ENCODE measurements at places on chromosomes 4 and X. TPM values are rescaled to one million over a fixed set of nuclear protein-coding genes. Genes with fewer than 3 reads are reported as not detected.

DNA sequence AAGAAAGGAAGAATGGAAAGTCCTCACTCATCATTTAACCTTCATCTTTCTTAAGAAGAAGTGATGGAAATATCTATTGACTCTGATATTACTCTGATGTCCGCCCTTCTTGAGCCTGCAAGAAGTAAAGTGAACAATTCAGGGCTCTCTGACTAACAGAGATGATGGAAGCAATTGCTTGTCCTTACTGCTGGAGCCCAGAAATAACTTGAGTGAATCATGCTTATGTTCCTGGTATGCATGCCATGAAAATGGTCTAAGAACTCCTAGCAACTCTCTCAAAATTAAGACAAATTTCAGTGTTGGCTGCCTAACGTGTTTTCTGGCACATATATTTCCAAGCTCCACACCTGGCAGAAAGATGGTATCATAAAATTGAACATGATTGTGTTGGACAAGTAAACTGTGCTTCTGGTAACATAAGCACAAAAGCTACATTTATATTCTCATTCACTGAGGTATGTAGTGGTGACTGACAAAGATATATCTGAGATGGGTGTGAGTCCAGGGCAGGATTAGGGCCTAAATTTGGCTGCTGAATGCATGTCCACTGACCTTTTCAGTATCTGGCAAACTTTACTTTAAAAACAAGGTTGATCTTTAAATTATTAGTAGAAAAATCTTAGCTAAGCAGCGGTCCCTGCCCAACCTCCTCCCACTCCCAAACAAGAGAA lies 109.2 kb upstream of the OTUD4 start:
- DNase-seq: no peak

GRCh38 chr4:113781439-113782040 lies 20.0 kb upstream of the CAMK2D start:
- DNase-seq: no peak

DNA sequence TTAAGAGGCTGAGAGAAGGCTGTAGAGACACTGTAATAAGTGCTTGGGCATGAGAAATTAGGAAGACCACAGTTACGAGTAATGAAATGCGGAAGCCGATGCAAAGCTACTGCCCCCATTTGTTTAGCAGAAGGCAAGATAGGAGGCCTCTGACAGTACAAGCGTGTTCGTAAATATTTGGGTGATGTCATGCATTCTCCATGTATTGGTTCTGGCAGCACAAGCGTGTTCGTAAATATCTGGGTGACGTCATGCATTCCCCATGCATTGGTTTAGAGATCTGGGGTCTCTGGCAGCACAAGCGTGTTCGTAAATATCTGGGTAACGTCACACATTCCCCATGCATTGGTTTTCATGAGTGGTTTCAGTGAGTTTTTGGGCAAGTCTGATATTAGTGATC lies 661.5 kb upstream of the FRG1 start:
- DNase-seq: no peak

DNA sequence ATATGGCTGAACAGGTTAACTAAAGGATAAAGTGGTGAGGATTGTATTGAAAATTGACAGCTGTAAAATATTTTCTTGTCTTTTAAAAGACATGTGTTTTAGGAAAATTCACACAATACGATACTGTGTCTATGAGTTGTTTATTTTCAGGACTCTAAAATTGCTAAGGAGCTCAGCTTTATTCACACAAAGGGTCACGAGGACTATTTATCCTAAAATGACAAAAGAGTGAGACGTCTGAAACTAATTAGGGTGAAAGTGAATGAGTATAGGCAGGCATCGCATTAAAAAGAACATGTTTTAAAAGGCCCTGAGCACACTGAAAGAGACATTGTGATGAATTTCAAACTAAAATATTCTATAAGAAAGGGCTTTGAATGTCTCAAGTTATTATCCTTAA lies 304.7 kb downstream of the SH2D1A start:
- no peak for DNase-seq

DNA sequence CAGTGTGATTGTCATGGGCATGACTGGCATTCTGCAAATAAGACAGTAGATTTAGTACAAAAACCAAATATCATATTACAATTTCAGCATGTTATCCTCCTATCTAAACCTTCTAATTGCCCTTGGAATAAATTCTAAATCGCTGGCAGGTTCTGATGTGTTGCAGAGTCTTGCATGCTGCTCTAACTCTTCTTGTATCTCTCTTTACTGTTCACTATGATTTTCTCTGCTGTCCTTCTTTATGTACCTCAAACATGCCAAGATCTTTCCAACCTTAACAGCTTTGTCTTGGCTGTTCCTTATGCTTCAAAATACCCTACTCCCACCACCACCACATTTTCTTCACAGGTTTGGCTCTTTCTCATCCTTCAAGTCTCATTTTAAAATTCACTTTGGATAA lies 43.0 kb upstream of the KCNIP4 start:
- DNase-seq: no peak

DNA sequence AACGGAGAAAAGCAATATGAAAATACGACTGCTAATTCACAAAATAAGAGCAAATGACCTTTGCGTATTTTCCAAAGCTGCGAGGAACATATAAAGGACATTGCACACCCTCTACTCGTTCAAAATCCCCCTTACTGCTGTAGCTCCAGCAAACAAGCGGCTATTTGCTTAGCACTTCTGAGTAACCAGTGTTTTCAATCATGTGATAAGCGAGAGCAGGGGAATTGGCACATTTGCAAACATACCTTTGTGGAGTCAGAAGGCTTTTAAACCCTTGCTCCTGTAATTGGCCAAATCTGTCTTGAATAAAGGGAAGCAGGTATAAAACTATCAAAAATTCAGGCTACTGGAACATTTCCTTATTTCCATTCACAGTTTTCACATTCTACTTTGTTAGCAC lies 610.2 kb downstream of the UBE2NL start:
- DNase-seq: no peak

The XK gene
- 1.8 TPM for polyA plus RNA-seq

The SPARCL1 gene
- 553 TPM for polyA plus RNA-seq
